ENCODE measurements at places on chromosomes 11 and 22.

- H3K36me3 ChIP-seq = no peaks in the 10 kb centered on the region
- H3K4me1 ChIP-seq = peaks cover 72% of the 10 kb centered on the region
- no peak for DNase-seq
Measured at GRCh38 chr11:46339816-46340215, 7.4 kb upstream of the DGKZ start.

DNA sequence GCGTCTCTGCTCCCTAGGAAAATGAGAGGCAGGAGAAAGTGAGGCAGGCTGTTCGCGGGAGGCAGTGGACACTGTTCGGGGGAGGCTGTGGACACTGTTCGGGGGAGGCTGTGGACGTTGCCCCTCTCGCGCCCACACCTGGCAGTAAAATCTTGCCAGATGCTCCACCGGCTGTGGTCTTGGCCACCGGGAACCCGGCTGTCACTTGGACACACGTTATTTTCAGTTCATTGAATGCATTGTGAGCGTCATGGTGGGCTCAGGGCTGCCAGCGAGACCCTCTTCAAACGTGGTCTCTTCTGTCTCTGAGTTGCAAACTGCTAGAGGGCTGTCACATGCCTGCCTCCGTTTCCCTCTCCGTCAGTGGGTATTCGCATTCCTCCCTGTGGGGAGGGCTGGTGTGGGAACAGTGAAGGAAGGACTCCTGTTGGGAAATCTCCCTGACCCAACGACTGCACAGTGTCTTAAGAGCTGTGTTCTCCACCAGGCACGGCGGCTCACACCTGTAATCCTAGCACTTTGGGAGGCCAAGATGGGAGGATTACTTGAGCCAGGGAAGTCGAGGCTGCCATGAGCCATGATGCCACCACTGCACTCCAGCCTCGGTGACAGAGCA is 1.4 kb downstream of the PRR5 start:
- no peak overlapping the region for H3K27ac ChIP-seq
- H3K36me3 ChIP-seq = no peaks in the 10 kb centered on the region
- peaks cover 10% of the 10 kb centered on the region for H3K4me1 ChIP-seq

DNA sequence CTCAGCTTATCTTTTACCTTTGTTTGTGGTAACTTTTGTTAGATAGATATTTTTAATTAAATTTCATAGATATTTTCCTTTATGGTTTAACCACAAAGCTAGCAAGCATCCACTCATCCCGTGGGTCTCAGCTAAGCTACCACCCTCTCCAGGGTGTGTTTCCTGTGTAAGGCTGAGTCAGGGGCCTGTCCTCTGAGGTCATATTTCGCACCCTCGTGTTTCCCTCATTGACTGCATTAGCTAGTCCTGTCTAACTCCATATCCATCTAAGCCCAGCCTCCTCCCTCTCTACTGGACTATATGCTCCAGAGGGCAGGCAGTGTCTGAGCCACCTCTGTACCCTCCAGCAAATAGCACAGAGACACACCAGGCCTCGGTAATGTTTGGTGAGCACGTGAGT is 16.7 kb downstream of the XRRA1 start:
- H3K36me3 ChIP-seq = peaks cover 17% of the 10 kb centered on the region
- H3K27ac ChIP-seq = peak overlapping the region; percentile 42
- no peaks in the 10 kb centered on the region for H3K27me3 ChIP-seq
- H3K4me1 ChIP-seq = peaks cover 9% of the 10 kb centered on the region

DNA sequence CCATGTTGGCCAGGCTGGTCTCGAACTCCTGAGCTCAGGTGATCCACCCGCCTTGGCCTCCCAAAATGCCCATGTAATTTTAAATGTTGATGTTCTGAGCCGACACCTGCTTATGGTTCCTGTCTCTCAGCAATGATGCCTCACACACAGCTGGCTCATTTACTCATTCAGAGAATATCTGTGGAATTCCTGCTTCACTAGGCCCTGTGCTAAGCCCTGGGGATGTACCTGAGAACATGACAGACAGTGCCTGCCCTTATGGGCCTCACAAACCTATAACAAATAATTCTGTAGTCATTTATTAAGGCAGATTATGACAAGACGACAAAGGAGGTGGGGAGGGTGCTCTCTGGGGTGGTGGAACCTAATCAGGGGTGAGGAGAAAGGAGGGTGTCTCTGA is 93.7 kb downstream of the PRR5L start:
- H3K27ac ChIP-seq = peak overlapping the region; percentile 72
- peaks cover 60% of the 10 kb centered on the region for H3K4me1 ChIP-seq
- H3K36me3 ChIP-seq = peaks cover 11% of the 10 kb centered on the region
- peak; percentile 42 for DNase-seq
- no peaks in the 10 kb centered on the region for H3K27me3 ChIP-seq

DNA sequence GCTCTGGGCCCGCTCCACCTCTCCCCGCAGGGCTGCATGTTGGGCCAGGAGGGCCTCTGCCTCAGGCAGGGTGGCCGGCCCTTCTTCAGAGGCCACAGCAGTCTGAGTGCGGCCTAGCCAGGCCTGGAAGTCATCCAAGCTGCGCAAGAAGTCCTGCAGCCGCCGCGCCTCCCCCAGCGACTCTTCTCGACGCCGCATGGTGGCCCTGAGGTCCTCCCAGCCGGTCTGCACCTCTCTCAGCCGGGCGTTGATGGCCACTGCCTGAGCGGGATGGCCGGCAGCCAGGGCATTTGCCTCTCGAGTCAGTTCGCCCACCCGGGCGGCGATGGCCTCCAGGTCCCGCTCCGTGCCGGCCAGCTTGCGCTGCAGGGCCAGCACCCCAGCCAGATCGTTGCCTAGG is 23.1 kb upstream of the RBM4B start:
- H3K27ac ChIP-seq = no peak overlapping the region
- no peaks in the 10 kb centered on the region for H3K27me3 ChIP-seq
- no peak overlapping the region for H3K4me3 ChIP-seq

DNA sequence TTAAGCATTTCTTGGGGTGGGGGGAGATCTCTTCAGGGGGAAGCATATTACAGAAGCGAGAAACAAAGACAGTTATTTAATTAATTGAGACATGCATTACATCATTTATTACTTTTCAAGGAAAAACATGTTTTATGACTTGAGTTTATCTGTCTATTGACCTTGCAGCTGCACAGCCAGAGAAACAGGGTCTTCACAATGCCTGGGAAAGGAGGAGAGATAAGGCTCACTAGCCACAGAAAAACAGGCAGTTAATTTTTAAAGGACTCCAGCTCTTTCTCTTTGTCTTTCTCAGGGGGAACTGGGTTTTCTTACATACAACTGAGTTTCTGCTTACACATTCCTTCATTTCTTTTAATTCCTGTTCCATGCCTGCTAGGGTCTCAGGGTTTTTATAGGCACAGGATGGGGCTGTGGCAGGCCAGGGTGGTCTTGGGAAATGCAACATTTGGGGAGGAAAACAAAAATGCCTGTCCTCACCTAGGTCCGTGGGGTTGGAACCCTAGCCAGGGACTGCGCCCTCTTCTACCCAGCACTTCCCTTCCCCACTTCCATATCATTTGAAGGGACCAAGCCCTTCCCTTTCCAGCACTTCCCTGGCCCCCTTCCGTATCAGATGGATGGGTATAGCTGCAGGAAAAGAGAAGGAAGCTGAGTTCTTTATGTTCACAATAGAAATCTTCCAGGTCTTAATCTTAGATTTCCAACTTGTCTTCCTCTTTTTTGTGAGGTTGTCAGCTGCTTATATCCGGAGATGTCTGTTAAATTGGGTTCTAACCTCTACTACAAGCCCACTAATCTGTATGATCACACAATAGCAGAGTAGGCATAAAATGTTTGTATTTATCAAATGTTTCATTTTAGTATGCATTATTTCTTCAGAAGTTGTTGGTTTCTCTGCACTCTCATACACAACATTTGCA is 38.3 kb downstream of the BIRC2 start:
- no peaks in the 10 kb centered on the region for H3K27me3 ChIP-seq
- no peak for DNase-seq
- peaks cover 36% of the 10 kb centered on the region for H3K36me3 ChIP-seq
- H3K4me3 ChIP-seq = no peak overlapping the region

- peaks cover 5% of the 10 kb centered on the region for H3K27me3 ChIP-seq
- no peak overlapping the region for H3K27ac ChIP-seq
- no peaks in the 10 kb centered on the region for H3K36me3 ChIP-seq
- no peaks in the 10 kb centered on the region for H3K4me1 ChIP-seq
Measured at GRCh38 chr11:15840966-15841365, 515.4 kb downstream of the SOX6 start.

- H3K4me3 ChIP-seq = no peak overlapping the region
- H3K27ac ChIP-seq = peak overlapping the region; percentile 25
- no peaks in the 10 kb centered on the region for H3K27me3 ChIP-seq
Measured at GRCh38 chr11:63639199-63639832, 25.1 kb upstream of the PLAAT3 start.

- H3K27me3 ChIP-seq = no peaks in the 10 kb centered on the region
- no peak for DNase-seq
- no peak overlapping the region for H3K27ac ChIP-seq
- no peak overlapping the region for H3K4me3 ChIP-seq
Measured at GRCh38 chr11:66339162-66339675, 3.0 kb upstream of the RIN1 start.

DNA sequence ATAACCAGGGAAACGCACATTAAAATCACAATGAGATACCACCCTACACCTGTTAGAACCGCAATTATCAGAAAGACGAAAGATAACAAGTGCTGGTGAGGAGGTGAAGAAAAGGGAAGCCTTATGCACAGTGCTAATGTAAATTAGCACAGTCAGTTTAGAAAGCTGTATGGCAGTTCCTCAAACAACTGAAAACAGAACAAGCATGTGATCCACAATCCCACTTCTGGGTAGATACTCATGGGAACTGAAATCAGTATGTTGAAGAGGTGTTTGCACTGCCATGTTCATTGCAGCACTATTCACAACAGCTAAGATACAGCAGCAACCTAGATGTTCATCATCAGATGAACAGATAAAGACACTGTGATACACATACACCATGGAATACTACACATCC is 75.0 kb upstream of the CCND1 start:
- peaks cover 5% of the 10 kb centered on the region for H3K27me3 ChIP-seq
- no peak overlapping the region for H3K27ac ChIP-seq
- no peaks in the 10 kb centered on the region for H3K36me3 ChIP-seq
- H3K4me1 ChIP-seq = no peaks in the 10 kb centered on the region
- no peak overlapping the region for H3K4me3 ChIP-seq

DNA sequence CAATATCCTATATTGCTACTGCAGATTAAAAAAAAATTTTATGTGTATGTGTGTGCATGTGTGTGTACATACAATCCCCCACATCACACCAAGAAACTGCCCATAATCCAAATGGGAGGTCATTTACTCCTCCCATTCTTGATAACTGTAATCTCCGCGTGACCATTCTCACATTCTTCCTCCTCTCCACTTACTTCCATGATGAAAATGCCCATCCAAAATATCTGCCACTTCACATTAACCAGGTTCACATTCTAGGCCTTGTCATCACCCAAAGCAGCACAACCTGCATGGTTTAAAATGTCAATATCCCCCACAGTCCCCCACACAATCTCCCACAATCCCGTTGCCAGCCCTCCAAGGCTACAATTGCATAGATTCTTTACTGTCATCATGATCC is 149.6 kb downstream of the LARGE1 start:
- no peak overlapping the region for H3K27ac ChIP-seq
- no peaks in the 10 kb centered on the region for H3K36me3 ChIP-seq
- H3K4me3 ChIP-seq = no peak overlapping the region
- no peaks in the 10 kb centered on the region for H3K27me3 ChIP-seq
- H3K4me1 ChIP-seq = no peaks in the 10 kb centered on the region

- no peak overlapping the region for H3K4me3 ChIP-seq
- H3K27me3 ChIP-seq = peaks cover 8% of the 10 kb centered on the region
- H3K27ac ChIP-seq = no peak overlapping the region
Measured at GRCh38 chr11:11604370-11604990, 17.3 kb downstream of the GALNT18 start.

GRCh38 chr22:26546282-26546681 is 34.0 kb upstream of the TFIP11 start:
- peaks cover 15% of the 10 kb centered on the region for H3K36me3 ChIP-seq
- H3K4me1 ChIP-seq = peaks cover 19% of the 10 kb centered on the region
- no peak for DNase-seq
- no peak overlapping the region for H3K4me3 ChIP-seq
- peak overlapping the region; percentile 74 for H3K27ac ChIP-seq

- H3K27ac ChIP-seq = no peak overlapping the region
- H3K4me3 ChIP-seq = no peak overlapping the region
- no peaks in the 10 kb centered on the region for H3K4me1 ChIP-seq
- H3K36me3 ChIP-seq = no peaks in the 10 kb centered on the region
Measured at GRCh38 chr11:119525180-119525866, 102.4 kb upstream of the THY1 start.

GRCh38 chr11:85749287-85749834 is 61.6 kb downstream of the SYTL2 start:
- no peaks in the 10 kb centered on the region for H3K27me3 ChIP-seq
- H3K36me3 ChIP-seq = peaks cover 7% of the 10 kb centered on the region
- no peak overlapping the region for H3K27ac ChIP-seq
- DNase-seq = no peak
- H3K4me1 ChIP-seq = peaks cover 76% of the 10 kb centered on the region
- H3K4me3 ChIP-seq = no peak overlapping the region

GRCh38 chr22:41367039-41367679 is 14.6 kb upstream of the TEF start:
- H3K27me3 ChIP-seq = no peaks in the 10 kb centered on the region
- H3K4me3 ChIP-seq = no peak overlapping the region
- peak; percentile 42 for DNase-seq
- no peaks in the 10 kb centered on the region for H3K36me3 ChIP-seq
- H3K27ac ChIP-seq = no peak overlapping the region

- no peak overlapping the region for H3K4me3 ChIP-seq
- H3K27ac ChIP-seq = no peak overlapping the region
- H3K36me3 ChIP-seq = no peaks in the 10 kb centered on the region
- no peak for DNase-seq
- no peaks in the 10 kb centered on the region for H3K4me1 ChIP-seq
Measured at GRCh38 chr11:91299980-91300379, 924.6 kb upstream of the FAT3 start.
